ENCODE measurements at places on chromosomes 7 and 10.

GRCh38 chr7:158473221-158473620 lies 114.4 kb downstream of the PTPRN2 start:
- no peak for DNase-seq

DNA sequence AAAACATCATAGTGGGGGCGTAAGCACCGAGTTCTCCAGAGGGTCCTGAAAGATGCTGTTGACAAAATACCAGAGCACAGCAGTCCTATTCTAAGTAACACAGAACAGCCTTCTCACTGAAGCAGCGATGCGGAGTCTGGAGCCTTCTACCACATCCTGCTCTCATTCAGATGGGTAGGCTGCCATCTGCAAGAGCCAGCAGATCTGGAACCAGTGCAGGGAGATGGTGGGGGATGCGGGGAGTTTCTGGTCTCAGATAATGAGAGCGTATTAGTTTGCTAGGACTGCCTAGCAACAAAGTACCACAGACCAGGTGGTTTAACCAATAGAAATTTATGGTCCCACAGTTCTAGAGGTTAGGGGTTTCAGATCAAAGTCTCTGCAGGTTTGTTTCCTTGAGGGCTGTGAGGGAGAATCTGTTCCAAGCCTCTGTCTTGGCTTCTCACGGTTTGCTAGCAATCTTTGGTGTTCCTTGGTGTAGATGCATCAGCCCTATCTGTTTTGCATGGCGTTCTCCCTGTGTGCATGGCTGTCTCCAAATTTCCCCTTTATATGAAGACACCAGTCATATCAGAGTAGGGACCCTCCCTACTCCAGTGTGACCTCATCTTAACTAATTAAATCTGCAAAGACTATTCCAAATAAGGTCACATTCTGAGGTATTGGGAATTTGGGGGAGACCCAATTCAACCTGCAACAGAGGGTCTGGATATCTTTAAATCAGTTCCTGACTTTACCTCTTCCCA lies 52.0 kb upstream of the STEAP1B start:
- DNase-seq = no peak

DNA sequence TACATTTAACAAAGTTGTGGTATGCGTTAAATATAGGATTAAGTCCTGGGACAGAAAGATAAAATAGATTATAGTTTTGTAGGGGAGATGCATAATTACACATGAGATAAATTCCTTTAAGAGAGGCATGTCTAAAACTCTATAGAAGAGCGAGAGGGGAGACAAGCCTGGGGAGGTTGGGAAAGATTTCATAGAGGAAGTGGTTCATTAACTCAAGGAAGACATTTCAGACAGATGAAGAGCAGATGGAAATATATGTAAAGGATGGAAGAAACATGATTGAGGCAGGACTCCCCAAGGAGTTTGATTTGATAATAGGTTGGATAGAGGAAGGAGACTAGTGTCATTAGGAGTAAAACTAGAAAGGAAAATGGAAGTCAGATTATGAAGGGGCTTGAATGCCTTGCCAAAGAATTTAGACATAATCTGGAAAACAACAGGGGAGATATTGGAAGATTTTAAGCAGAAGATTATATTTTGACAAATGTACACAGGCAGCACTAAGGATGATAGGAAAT lies 96.1 kb downstream of the PHTF2 start:
- no peak for DNase-seq

DNA sequence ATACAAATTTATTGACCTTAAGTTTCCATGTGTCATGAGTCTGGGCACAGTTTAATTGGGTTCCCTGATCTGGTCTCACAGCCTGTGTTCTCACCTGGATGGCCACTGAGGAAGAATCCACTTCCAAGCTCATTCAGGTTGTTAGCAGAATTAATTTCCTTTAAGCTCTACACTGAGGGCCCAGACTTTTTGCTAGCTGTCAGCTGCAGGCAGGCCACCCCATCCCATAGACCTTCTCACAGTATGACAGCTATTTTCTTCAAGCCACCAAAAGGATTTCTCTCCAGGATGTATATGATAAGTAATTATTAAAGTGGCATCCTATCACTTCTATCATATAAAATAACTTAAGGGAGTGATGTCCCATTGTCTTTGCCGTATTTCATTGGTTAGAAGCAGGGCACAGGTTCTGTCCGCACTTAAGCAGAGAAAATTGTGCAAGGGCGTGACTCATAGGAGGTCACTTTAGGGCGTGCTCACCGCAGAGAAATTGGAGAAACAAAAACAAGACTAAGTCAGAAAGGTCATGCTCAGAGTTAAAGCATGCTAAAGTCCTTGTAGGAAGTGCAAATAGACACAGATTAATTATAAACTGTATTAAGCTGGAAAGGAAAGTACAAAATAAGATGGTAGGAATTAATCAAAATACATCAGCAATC lies 109.9 kb downstream of the AHR start:
- DNase-seq = no peak

DNA sequence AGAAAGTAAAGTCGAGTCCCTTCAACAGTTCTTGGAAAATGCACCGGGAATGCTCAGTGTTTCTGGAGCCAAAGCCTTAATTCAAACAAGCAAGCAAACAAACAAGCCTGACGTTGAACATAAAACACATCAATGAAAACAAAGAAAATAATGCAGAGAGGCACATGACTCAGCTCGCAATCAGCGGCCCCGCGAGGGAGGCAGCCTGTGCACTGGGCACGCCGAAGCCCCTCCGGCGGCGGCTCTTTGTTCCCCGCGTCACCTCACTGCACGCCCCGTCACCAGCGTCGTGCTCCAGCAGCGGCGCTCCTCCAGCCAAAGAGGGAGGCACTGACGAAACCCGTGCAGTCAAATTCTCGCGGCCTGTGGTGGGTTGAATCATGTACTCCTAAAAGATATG lies 151.5 kb downstream of the DNAJB6 start:
- no peak for DNase-seq

DNA sequence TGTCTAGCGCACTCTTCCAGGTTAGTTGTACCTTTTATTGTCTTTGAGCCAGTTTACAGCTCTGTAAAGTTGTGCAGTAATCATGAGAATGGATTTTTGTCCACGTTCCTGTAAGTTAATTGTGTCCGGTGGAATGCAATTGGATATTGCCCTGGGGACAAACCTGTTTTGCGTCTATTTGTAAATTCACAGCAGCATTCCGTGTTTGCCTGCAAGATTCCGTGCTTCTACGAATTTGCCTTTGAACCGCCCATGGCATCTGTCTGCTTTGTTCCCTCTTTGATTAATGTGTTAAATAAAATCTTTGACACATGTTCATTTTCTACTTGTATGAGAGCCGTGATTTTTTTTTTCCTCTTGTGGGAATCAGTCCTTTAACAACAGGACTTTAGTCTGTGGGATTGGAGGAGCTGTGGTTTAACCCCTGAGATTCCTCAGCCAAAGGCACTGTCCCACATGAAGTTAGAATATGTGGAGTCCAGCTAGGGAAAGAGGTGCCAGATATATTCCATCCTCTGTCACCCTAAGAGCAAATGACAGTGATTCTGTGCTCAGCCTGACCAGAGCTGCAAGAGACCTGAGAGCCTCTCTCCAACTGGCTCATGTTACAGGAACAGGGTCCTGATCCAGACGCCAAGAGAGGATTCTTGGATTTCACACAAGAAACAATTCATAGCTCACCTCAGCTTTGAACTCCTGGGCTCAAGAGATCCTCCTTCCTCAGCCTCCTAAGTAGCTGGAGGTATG lies 126.3 kb downstream of the COL26A1 start:
- no peak for DNase-seq

DNA sequence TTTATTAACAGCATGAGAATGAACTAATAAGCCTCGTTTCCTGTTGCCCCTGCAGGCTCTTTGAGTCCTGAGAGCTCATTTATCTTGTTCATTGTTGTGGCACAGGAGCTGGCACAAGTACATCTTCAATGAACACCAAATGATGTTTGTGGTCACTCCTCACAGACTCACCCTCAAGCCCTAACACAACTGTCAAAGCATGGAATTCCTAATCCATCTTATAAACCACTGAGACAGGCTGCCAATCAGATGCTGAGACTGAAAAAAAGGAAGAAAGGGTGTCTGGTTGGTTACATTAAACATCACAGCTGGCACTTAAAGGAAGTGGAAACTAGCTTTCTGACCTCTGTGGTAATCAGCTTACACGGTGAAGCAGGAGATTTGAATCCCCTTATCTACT lies 7.7 kb upstream of the CCDC172 start:
- DNase-seq = no peak

- DNase-seq = no peak
Observed at GRCh38 chr10:127739908-127740307, 2.9 kb downstream of the FOXI2 start.

DNA sequence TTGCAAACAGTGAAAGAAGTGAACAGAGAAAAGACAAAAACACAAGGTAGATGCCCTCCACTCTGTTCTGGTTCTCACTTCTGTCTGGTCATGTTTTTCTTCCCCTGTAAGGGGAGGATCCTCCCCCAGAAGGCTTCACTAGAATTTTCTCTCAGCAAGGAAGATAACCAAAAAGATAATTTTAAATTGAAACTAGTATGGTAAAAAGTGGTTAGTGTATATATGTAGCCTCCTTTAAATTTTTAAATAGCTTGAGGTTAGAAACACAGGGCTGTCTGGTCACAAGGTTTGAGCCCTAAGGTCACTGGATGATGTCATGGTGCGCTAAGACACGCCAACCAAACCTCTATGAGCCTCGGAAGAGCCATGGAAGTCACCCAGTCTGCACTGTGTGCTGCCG lies 5.6 kb upstream of the PKD1L1 start:
- DNase-seq = no peak

DNA sequence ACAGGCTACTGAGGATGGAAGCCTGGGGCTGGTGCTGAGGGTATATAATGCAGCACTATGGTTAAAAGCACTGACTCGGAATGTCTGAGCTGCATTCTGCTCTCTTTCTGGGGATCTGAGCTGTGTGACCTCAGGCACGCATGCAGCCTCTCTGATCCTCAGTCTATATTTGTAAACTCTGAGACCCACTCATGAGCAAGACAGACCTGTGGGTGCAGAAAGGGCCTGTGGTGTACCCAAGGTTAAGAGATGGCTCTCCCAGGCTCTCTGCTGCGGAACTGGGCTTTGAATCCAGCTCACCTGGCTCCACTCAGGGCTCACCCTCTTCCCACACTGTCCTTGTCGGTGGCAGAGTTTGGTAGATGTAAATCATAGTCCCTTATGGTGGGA lies 89.9 kb downstream of the CHST15 start:
- DNase-seq = no peak

All from pons (tissue), 1 donor.